ENCODE measurements at places on chromosomes 7 and 10. TPM values are rescaled to one million over a fixed set of nuclear protein-coding genes. Genes with fewer than 3 reads are reported as not detected.
A peak's percentile ranks its signal among the peaks of the same experiment; 100 is the strongest.

The MYH16 gene
- not detected for total RNA-seq

The NPTX2 gene
- total RNA-seq = 0.44 TPM

The AKR1C8 gene
- not detected for total RNA-seq

The ZMIZ1 gene
- total RNA-seq = 102 TPM

The KLF14 gene
- total RNA-seq = not detected

The SLC26A3 gene
- not detected for total RNA-seq

The C10orf71 gene
- total RNA-seq = not detected

The GRM8 gene
- 1.5 TPM for total RNA-seq

The NACAD gene
- 3.5 TPM for total RNA-seq

The PDE6C gene
- not detected for total RNA-seq

The HOXA3 gene
- 0.13 TPM for total RNA-seq

GRCh38 chr7:129553899-129554461, 51.6 kb downstream of the SMKR1 start:
- H3K27ac ChIP-seq = no peak overlapping the region
- no peaks in the 10 kb centered on the region for H3K36me3 ChIP-seq
- no peak for DNase-seq
- peaks cover 1% of the 10 kb centered on the region for H3K27me3 ChIP-seq

GRCh38 chr7:69656890-69657289, 58.6 kb downstream of the AUTS2 start:
- no peak overlapping the region for H3K4me3 ChIP-seq
- peaks cover 67% of the 10 kb centered on the region for H3K4me1 ChIP-seq
- peaks cover 1% of the 10 kb centered on the region for H3K27me3 ChIP-seq
- peak overlapping the region; percentile 74 for H3K27ac ChIP-seq

DNA sequence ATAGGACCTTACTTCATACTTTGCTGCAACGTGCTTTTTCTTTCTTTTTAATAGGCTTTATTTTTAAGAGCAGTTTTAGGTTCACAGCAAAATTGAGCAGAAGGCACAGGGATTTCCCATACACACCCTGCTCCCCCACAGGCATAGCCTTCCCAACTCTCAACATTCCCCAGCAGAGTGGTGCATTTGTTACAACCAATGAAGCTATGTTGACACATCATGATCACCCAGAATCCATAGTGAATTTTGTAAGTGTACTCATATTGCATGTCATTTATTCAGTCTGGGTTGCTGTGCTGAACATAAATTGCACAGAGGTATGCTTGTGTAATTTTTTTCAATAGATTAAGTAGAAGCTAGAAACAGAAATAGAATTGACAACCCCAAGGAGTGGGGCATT, 327.3 kb downstream of the INHBA start:
- peaks cover 2% of the 10 kb centered on the region for H3K4me1 ChIP-seq
- no peak for DNase-seq
- H3K27me3 ChIP-seq = no peaks in the 10 kb centered on the region
- no peaks in the 10 kb centered on the region for H3K36me3 ChIP-seq
- no peak overlapping the region for H3K27ac ChIP-seq

DNA sequence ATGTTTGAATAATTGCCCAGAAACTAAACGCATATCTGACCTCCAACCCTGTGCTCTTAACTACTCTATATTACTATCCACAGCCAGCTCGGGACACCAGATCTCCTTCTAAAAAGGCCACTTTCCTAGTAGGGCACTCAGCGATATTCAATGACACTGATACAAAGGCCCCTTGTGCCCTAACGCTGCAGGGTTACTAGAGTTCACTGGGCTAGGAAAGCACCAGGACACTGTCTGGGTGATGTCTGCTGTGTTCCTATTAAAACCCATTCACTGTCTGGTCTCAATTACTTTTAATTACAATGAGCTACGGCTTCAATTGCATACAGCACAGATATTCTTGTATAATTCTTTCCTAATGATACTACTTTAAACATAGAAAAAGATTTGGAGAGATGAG, 91.7 kb downstream of the SORCS1 start:
- no peak overlapping the region for H3K4me3 ChIP-seq
- no peak overlapping the region for H3K27ac ChIP-seq
- peaks cover 2% of the 10 kb centered on the region for H3K4me1 ChIP-seq
- DNase-seq = no peak

- H3K4me3 ChIP-seq = no peak overlapping the region
- no peak overlapping the region for H3K27ac ChIP-seq
- H3K27me3 ChIP-seq = no peaks in the 10 kb centered on the region
- no peaks in the 10 kb centered on the region for H3K36me3 ChIP-seq
Measured at GRCh38 chr7:108146070-108146842, 16.1 kb upstream of the LAMB4 start.

GRCh38 chr10:103553743-103554487, 60.4 kb downstream of the NEURL1 start:
- peak overlapping the region; percentile 38 for H3K4me3 ChIP-seq
- peaks cover 5% of the 10 kb centered on the region for H3K36me3 ChIP-seq
- H3K4me1 ChIP-seq = peaks cover 20% of the 10 kb centered on the region
- H3K27me3 ChIP-seq = peaks cover 14% of the 10 kb centered on the region
- no peak for DNase-seq

GRCh38 chr7:39623732-39624441, 515 bp downstream of the RALA start:
- peak overlapping the region; percentile 100 for H3K4me3 ChIP-seq
- DNase-seq = no peak
- peaks cover 42% of the 10 kb centered on the region for H3K4me1 ChIP-seq
- peak overlapping the region; percentile 99 for H3K27ac ChIP-seq

DNA sequence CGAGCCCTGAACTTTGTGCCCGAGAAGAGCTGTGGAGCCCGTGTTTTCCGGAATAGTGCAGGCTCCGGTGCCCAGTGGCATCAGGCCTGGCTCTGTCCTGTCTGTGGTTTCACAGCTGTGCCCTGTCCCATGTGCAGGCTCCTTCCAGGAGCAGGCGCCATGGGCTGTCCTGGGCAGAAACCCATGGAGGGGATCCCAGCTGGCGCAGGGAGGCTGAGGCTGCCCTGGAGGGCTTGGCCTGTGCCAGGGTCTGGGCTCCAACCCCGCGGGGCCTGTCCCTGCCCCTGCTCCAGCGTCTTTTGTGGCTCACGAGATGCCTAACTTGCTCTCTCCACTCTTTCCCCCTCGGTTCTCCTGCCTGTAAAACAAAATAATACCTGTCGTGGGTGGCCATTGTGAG, 23.3 kb upstream of the CRHR2 start:
- H3K27me3 ChIP-seq = peaks cover 3% of the 10 kb centered on the region
- no peak for DNase-seq
- H3K4me1 ChIP-seq = no peaks in the 10 kb centered on the region
- H3K27ac ChIP-seq = no peak overlapping the region
- H3K4me3 ChIP-seq = no peak overlapping the region
- H3K36me3 ChIP-seq = no peaks in the 10 kb centered on the region

- no peaks in the 10 kb centered on the region for H3K27me3 ChIP-seq
- peaks cover 2% of the 10 kb centered on the region for H3K4me1 ChIP-seq
- no peak overlapping the region for H3K4me3 ChIP-seq
Measured at GRCh38 chr7:114418117-114418516, 3.5 kb downstream of the FOXP2 start.

DNA sequence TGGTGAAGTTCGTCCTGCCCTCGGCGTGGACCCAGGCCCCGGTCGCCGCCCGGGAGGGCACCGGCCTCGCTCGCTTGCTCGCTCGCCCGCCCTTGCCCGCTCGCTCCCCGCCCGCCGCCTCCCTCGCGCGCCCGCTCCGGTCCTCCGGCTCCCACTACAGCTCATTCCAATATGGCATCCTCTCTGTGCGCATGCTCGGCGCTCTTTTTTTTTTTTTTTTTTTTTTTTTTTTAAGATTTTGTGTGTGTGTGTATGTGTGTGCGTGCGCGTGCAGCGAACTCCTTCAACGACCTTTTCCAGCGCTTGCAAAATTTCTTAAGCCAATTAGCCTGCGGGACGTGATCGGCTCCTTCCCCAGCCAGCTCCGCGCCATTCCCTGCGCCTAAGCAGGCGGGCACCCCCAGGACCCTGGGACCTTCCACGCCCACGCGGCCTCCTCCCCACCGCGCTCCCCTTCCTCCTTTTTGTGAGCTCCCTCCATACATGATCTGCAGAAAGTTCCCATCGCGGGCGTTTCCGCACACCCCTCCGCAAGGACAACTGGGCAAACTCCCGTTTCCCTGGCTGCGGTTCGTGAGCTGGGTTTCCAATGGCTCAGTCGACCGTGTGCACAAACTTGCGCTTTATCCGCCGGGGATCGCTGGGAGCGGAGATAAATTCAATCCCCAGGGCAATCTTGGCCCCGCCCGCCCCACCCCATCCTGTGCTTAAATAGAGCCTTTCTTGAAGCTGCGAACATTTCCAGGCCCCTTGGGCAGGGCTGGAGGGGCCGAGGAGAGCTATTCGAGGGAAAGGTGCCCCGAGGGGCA, at the start of gene SFMBT2:
Gene SFMBT2, minus strand, starts transcription at position 173 of the 809 bp plus-strand sequence. CDS start 29,136 bp downstream, outside the sequence.
- peak within 1 kb of the TSS; percentile 61 for H3K27ac ChIP-seq
- peaks cover 30% of the 10 kb centered on the region for H3K4me1 ChIP-seq
- peak within 1 kb of the TSS; percentile 96 for H3K4me3 ChIP-seq
- peak; percentile 67 for DNase-seq
- H3K27me3 ChIP-seq = peaks cover 22% of the 10 kb centered on the region

GRCh38 chr7:131007439-131008330, 273.7 kb upstream of the KLF14 start:
- peaks cover 1% of the 10 kb centered on the region for H3K27me3 ChIP-seq
- peak; percentile 13 for DNase-seq
- no peaks in the 10 kb centered on the region for H3K36me3 ChIP-seq
- peaks cover 4% of the 10 kb centered on the region for H3K4me1 ChIP-seq
- H3K27ac ChIP-seq = no peak overlapping the region

DNA sequence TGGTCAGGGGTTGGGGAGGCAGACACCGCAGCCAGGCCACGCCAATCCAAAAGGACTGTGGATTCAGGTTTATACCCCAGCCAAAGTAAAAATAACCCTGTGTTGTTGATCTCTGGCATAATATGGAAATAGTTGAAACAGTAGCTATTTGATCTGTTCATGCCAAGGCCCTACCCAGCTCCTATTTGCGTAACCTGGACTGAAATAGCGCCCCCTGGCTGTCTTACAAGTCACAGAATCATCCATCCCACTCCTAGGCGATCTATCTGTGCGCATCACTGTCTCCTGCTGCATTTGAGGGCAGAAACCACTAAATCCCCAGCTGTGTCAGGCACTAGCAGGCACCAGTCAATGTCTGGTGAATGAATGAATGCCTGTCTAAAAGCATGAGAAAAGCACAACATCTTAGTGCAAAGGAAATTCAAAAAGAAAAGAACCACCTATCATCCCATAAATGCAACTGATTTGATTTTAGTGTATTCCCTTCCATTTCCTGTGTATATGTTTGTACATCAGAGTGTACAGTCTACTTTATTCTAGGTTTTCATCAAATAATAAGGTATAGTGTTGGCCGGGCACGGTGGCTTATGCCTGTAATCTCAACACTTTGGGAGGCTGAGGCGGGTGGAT, 160.0 kb downstream of the SLIT1 start:
- no peak overlapping the region for H3K27ac ChIP-seq
- no peaks in the 10 kb centered on the region for H3K36me3 ChIP-seq
- H3K4me3 ChIP-seq = no peak overlapping the region
- peak; percentile 64 for DNase-seq
- H3K4me1 ChIP-seq = no peaks in the 10 kb centered on the region

DNA sequence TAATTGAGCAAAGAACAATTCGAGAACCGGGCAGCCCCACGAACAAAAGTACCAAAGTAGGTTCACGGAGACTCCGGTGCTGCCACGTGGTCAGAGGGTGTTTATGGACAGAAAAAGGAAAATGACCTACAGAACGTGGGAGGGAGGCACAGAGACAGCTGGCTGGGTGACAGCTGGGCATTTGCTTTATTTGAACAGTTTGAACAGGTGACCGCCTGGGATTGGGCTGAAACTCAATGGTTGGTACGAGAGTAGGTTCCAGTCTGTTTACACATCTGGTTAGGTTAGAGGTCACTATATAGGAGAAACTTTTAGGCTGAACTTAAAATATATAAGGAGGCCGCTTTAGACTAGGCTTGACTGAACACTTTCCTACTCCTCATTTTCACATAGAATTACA, 50.6 kb upstream of the CELF2 start:
- H3K36me3 ChIP-seq = no peaks in the 10 kb centered on the region
- no peak overlapping the region for H3K27ac ChIP-seq
- H3K4me3 ChIP-seq = no peak overlapping the region
- H3K4me1 ChIP-seq = no peaks in the 10 kb centered on the region
- no peak for DNase-seq

DNA sequence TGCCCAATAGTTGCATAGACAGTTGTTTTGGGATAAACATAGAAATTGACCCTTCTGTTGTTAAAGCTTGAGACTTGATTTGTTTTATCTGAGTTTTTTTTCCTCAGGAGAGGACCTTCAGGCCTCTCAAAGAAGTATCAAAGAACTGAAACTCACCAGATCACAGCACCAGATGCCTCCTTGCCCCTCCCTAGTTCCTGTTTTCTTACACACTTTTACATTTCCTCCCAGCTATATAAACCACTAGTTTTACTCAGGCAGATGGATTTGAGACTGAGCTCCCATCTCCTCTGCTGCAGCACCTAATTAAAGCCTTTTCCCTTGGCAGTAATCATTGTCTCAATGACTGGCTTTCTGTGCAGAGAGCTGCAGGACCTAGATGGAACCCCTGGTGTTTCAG, 150.6 kb upstream of the NRG3 start:
- H3K27me3 ChIP-seq = no peaks in the 10 kb centered on the region
- DNase-seq = no peak
- H3K4me1 ChIP-seq = no peaks in the 10 kb centered on the region
- no peaks in the 10 kb centered on the region for H3K36me3 ChIP-seq
- H3K27ac ChIP-seq = no peak overlapping the region

GRCh38 chr10:24791084-24791726, 67.5 kb upstream of the ARHGAP21 start:
- no peaks in the 10 kb centered on the region for H3K27me3 ChIP-seq
- H3K4me1 ChIP-seq = no peaks in the 10 kb centered on the region
- DNase-seq = no peak
- H3K27ac ChIP-seq = no peak overlapping the region

DNA sequence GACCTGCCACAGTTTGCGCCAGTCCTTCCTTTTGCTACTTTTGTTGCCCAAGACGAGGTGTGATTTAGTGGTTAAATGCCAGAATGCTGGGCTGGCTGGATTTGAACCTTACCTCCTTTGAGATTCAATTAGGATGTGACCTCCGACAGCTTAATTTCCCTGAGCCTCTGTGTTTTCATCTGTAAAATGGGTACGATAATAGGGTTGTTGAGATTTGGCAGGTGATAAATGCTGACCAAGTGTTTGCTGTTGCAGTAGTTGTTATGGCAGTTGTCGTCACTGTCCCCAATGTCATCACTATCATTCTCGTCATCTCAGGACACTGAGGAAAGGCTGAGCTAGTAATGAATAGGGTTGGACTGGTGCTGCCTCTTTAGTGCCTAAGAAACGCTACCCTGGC, 61.1 kb downstream of the GRK5 start:
- H3K4me1 ChIP-seq = peaks cover 83% of the 10 kb centered on the region
- H3K27ac ChIP-seq = peak overlapping the region; percentile 96
- peak overlapping the region; percentile 51 for H3K4me3 ChIP-seq
- H3K27me3 ChIP-seq = peaks cover 30% of the 10 kb centered on the region
- H3K36me3 ChIP-seq = peaks cover 34% of the 10 kb centered on the region

- H3K4me1 ChIP-seq = peaks cover 32% of the 10 kb centered on the region
- DNase-seq = no peak
- H3K27ac ChIP-seq = peak overlapping the region; percentile 93
- peaks cover 35% of the 10 kb centered on the region for H3K36me3 ChIP-seq
Measured at GRCh38 chr7:45651540-45651939, 77.4 kb downstream of the ADCY1 start.
